ENCODE measurements at places on chromosomes 4 and X. TPM values are rescaled to one million over a fixed set of nuclear protein-coding genes. Genes with fewer than 3 reads are reported as not detected.
A peak's percentile ranks its signal among the peaks of the same experiment; 100 is the strongest.

ERAS gene
- not detected for total RNA-seq

AKAP4 gene
- total RNA-seq, result not detected

G3BP2 gene
- total RNA-seq, result 82.7 TPM

SSX2 gene
- not detected for total RNA-seq

- DNase-seq, result no peak
Observed at GRCh38 chr4:125045311-125045710, 269.4 kb upstream of the FAT4 start.

- no peak for DNase-seq
Observed at GRCh38 chr4:24968992-24969391, 56.1 kb upstream of the CCDC149 start.

- DNase-seq, result no peak
Observed at GRCh38 chrX:44317181-44317580, 26.3 kb downstream of the EFHC2 start.

DNA sequence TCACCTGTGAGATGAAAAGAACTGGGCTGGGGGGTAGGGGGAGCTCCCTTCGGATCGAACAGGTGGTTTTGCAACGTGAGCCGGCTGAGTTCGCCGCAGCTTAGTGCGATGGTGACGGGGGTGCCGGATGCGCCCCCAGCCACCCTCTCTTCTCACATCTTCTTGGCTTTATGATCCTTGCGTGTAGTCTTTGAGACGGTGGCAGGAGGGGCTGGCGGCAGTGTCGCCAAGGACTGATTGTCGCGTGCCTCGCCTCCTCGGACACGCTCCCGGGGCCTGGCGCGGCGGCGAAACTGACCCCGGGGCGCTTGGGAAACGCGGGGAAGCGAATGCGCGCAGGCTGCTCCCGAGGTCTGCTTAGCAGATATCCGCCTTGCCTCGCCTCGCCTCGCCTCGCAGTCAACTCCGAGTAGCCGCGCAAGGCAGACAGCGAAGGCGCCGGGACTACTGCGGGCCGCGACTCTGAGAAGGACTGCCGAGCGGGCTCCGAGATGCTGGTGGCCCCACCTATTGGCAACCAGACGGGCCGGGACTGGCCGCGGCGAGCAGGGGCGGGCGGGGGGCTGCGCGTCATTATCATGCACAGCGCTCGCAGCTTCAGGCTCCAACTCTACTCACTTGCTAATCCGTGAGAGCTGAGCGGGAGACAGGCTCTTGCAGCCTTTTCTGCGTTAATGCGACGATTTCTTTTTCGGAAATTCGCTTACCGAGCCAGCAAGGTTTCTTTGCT lies 1.5 kb downstream of the GRID2 start:
- DNase-seq, result peak; percentile 64

GRCh38 chr4:17502756-17503155 lies 9.1 kb downstream of the QDPR start:
- DNase-seq, result peak; percentile 59
